Effector CD4-positive, alpha-beta T cell (primary cell): ENCODE measurements at places on chromosomes 5 and 9.

DNA sequence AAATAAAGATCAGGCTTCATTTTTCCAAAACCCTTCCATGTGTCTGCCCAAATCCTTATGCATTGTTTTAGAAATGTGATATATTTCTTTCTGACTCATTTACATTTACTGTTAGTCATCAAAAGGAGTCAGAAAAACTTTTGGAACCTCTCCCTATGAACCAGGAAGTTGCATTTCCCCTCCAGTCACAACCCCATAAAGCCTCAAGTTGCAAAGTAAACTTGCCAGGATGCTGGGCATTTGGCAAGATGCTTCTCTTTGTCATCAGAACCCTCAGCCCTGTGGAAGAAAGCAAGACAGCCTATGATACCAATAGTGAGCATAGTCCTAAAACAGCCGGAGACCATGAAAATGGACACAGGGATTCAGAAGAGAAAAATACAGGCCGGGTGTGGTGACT is 84.2 kb downstream of the MUSK start:
- DNase-seq, result no peak

DNA sequence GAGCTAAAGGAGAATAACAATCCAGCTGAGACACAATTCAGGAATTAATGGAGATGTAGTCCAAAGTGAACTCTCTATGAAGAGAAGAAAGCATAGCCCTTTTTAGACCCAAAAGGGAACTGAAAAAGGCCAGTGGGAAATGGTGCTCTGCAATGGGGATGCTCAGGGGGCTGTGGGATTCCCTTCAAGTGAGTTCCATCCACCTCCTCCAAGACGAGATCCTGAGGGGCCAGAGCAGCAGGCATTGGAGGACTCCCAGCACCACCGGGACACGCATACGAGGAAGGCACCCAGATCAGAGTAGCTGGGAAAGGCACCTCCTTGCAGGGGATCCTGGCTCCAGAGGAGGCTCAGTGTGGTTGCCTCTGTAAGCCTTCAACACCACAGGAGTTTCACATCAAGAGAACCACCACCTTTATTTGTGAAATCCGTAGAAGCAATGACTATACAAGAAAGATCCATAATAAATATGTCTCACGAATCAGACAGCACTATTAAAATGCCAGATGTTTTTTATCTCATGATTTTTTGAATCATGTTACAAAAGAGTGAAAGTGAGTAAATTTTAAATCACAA is 288.2 kb downstream of the MED10 start:
- DNase-seq, result no peak

DNA sequence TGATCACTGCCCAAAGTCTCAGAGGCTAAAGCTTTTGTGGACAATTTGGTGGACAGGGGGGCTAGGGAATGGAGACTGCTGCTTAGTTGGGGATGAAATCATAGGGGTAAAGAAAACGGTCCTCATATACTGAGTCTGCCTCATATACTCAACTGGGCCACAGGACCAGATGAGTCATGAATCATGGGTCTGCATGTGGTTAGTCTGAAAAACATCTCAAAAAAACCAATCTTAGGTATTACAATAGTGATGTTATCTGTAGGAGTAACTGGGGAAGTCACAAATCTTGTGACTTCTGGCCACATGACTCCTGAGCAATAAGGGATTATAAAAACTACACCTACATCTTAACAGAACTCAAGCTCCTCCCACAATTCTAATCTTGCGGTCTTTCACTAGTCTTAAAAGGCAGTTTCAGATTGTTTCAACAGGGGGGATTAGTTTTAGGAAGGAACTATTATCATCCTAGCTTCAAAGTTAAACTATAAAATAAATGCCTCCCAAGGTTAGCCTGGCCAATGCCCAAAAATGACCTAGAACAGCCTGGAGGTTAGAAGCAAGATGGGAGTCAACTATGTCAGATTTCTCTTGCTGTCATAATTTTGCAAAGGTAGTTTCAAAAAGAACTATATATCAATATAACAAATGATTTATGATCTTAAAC is 17.5 kb downstream of the TMEM161B start:
- DNase-seq, result no peak

- no peak for DNase-seq
Observed at GRCh38 chr9:130670644-130671043, 6.2 kb downstream of the PRDM12 start.

GRCh38 chr9:17628624-17629023 is 49.8 kb downstream of the SH3GL2 start:
- no peak for DNase-seq

GRCh38 chr9:33750839-33751339 is 44.5 kb upstream of the PRSS3 start:
- no peak for DNase-seq

DNA sequence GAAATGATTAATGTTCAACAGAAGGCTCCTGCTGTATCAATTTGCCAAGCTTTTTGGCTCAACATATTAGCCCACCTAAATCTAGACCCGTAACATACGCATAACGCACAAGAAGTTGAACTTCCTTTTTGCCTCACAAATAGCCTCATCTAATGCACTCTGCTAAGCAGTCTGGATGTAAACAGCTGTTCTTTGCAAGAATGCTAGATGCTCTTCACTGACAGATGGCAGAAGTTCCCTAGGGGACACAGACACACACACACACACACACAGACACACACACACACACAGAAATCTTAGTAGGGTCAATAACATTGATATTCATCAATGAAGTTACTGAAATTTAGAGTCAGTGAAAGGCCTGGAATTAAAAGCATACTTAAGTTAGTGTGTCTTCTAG is 13.2 kb upstream of the PCA3 start:
- no peak for DNase-seq

DNA sequence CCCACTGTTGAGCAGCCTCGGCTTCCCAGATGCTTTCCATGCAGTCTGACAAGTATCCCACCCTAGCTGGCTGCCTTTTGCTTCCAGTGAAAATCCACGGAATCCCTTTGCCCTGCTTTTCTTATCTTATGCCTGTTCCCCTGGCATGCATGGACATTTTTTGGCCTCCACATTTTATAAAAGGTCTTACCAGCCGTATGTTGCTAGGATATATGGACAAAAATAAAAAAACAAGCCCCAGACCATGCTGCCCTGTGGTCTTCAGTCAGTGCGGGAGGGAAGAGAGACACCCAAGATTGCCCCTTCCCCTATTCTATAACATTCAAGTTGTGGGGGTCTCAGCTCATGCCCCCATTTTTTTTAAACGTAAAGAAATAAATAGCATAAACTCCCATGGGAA is 129.6 kb downstream of the COL23A1 start:
- DNase-seq, result no peak

DNA sequence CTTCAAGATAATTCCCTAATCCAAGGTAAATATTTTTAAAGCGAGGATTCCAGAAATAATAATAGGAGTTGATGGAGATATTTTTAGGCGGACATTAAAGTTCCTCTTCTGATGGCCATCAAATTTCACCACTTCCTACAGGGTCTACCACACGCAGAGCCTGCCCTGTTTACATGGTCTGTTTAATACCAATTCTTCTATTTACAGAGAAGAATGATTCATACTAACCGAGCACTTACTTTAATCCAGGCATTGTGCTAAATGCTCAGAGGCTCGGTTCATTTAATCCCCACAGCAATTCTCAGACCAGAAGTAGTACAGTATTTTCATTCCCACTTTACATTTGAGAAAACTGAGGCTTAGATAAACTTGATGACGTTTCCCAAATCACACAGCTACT is 3.0 kb upstream of the ITGA1 start:
- no peak for DNase-seq

- no peak for DNase-seq
Observed at GRCh38 chr5:36883894-36884462, 7.4 kb downstream of the NIPBL start.

DNA sequence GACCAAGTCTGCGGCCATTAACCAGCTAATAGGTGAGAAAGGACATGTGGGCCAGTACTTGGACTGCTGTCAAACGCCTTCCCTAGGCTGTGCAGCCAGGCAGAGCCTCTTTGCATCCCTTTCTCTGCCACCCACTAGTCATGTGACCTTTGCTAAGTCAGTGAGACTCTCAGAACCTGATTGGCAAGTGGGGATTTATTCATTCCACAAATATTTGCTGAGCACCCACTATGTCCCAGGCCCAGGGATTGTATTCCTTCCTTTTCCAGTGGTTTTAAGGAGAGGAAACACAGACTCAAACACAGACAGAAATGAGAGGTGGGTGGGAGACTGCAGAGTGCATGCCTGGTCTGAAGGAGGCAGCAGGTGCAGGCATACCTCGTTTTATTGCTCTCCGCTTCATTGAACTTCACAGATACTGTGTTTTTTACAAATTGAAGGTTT is 71.6 kb upstream of the GALNT10 start:
- no peak for DNase-seq

- DNase-seq, result no peak
Observed at GRCh38 chr5:176360894-176361436, 599 bp downstream of the KIAA1191 start.

DNA sequence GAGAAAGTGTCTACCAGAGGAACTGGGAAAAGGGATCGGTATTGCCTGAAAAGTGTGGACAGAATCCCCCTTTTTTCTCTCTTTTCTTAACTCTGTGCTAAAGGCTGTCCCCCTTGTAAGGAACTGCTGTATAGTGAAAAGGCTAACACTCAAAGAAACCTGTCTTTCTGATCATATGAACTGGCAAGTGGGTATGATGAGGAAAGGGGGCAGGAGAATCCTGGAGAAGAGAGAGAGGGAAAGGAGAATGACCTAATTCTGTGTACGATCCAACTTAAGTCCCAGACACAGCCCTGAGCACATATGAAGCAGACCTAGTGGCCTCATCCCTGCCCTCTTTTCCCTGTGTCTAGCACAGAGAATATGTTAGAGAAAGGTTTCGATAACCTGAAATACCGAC is 967 bp downstream of the ANKRD31 start:
- no peak for DNase-seq

- DNase-seq, result no peak
Observed at GRCh38 chr5:149224282-149224681, 47.4 kb upstream of the AFAP1L1 start.

- DNase-seq, result no peak
Observed at GRCh38 chr5:155459889-155460500, 446.4 kb downstream of the KIF4B start.

DNA sequence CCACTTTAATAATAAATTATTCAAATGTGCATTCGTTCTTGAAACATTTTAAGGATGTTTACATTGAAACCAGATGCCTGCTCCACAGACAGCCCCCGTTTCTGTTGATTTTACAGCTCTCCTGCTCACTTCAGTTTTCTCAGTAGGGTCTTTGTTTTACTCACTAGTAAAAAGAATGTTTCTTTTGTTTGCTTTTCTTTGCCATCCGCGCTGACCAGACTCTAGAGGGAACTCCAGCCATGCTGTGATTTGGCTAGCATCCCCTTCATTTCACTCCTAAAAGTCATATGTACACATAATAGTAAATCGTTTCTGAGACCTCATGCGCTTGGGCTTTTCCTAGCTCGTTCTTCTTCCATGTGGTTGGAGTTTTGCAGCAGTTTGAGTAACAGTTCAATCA is 28.7 kb upstream of the PALM2AKAP2 start:
- no peak for DNase-seq

GRCh38 chr9:104842698-104843097 is 78.8 kb downstream of the NIPSNAP3B start:
- DNase-seq, result no peak

DNA sequence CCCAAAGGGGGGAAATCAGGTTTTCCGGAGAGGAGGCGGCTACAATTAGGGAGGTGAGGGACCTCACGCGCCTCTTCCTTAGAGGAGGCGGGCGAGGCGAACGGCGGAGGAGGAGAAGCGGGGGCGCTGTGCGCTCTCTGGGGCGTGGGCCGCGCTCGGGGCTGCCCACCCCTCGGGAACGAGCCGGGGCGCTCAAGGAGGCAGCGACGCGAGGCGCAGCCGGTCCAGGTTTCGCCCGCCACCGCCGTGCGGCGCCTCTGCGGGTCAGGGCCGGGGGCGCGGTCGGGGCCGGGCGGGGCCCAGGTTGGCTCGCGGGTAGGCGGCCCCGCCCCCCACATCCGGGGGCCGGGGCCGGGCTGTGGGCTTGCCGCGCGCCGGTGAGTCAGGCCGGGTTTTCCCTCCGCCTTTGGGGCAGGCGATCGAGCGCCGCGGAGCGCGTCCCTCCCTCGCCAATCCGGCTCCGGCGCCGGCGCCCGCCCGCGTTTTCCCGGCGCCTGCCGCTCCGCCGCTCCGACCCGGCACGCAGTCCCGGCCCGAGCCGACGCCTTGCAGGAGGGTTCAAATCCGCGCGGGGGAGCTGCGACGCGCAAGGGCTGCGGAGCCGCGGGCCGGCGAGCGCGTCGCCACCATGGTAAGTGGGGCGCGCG is at the start of gene N4BP3:
TSS of gene N4BP3 (plus strand) at position 392 of the 647 bp plus-strand sequence. CDS start 6,052 bp downstream, outside the sequence.
- DNase-seq, result peak; percentile 67

DNA sequence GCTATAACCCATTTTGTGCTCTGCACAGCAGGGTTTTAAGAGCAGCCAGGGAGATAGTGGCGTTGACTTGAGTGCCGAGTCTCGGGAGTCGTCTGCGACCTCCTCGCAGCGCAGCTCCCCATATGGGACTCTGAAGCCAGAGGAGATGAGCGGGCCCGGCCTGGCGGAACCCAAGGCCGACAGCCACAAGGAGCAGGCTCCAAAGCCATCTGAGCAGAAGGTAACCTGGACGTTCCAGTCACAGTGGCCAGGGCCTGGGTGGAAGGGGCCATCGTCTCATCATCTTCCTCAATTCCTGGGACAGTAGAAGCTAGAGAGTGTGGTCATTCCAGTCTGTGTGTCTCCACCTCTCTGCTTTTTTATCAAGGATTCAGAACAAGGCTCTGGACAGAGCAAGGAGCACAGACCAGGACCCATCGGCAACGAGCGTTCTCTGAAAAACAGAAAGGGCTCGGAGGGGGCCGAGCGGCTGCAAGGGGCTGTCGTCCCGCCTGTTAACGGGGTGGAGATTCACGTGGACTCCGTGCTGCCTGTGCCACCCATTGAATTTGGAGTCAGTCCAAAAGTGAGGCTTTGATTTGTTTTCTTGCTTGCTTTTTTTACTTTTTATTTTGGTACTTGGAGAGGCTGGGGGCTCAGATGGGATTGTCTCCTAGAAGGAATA is 20.2 kb upstream of the POMT1 start:
- DNase-seq, result no peak

DNA sequence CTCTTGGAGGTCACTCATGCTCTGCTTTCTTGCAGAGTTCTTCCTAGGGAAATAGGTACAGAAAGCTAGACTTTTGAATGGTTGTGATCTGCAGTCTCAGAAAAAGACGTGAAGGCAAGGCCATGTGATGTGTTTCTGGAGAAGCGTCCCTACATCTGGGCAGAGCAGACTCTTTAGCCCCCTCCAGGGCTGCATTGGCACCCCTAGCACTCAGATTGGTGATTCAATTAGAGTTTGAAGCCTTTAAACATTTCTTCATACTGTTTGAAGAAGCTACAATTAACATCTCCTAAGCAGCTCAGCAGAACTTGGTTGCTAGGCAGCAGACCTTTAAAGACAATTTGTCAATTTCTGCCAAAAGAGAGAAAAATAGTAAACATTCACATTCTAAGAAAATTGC is 21.6 kb downstream of the JADE2 start:
- no peak for DNase-seq
